Lung (tissue), 17 donors: ENCODE measurements at places on chromosomes 1 and 21. TPM values are rescaled to one million over a fixed set of nuclear protein-coding genes. Genes with fewer than 3 reads are reported as not detected.

- no peaks in the 10 kb centered on the region for H3K27me3 ChIP-seq
- peaks cover 7% of the 10 kb centered on the region for H3K36me3 ChIP-seq
- no peak overlapping the region for H3K4me3 ChIP-seq
- no peak overlapping the region for H3K27ac ChIP-seq
- H3K4me1 ChIP-seq = peaks cover 20% of the 10 kb centered on the region
Observed at GRCh38 chr1:112628516-112628915, 8.9 kb downstream of the CAPZA1 start.

TRAF3IP3 gene
- 6.9 TPM for total RNA-seq

GRCh38 chr1:84780000-84780716, 89.9 kb upstream of the SSX2IP start:
- no peaks in the 10 kb centered on the region for H3K4me1 ChIP-seq
- no peaks in the 10 kb centered on the region for H3K36me3 ChIP-seq
- no peak for DNase-seq
- no peak overlapping the region for H3K27ac ChIP-seq
- H3K4me3 ChIP-seq = no peak overlapping the region
- no peaks in the 10 kb centered on the region for H3K27me3 ChIP-seq

HES4 gene
- total RNA-seq = 13.5 TPM

FNBP1L gene
- 31.7 TPM for total RNA-seq

OXCT2 gene
- total RNA-seq = 0.95 TPM

DNA sequence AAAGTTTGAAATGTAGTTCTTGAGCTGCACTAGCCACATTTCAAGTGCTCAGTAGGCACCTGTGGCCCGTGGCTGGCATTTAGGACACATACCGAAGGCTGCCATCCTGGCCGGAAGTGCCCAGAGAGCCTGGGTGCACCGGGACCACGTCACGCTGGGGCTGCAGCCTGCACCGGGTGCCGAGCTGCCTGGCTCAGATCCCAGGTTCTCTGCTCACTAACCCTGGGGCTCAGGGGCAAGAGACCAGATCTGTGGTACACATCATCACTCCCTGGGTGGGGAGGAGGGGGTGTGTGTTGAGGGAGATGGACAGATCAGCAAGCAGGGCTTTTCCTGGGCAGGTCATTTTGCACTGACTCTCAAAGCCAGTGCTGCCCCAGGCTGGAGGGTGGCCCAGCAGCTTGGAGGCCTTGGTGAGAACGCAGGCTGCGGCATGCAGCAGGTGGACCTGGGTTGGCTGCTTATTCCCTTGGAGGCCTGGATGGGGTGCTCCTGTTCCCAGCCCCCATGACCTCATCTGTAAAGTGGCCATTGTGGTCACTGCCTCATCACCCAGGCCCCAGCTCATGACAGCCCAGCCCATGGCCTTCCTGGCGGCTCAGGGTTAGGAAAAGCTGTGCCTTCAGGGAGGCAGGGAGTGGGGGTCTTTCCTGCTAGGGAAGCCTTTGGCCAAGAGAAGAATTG, 23.6 kb downstream of the TMEM201 start:
- no peak overlapping the region for H3K27ac ChIP-seq
- no peak for DNase-seq
- H3K4me1 ChIP-seq = no peaks in the 10 kb centered on the region
- peaks cover 46% of the 10 kb centered on the region for H3K36me3 ChIP-seq
- no peaks in the 10 kb centered on the region for H3K27me3 ChIP-seq
- H3K4me3 ChIP-seq = no peak overlapping the region

DNA sequence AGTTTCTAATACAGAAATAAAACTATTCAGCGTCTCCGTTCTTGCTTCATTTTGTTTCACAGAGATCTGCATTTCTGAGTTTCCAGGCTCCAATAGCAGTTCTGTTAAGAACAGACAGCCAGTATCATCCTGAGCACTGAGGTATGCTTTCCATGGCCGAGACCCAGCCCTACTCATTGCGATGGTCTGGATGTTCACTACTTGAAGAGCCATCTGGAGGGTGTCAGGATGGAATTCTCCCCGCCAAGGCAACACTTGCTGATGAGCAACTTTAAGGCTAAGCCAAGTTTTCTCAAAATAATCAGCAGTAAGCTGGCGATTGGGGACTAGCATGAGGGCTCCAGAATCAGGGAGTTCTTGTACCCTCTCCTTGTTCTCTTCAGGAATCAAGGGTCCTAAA, 7.7 kb upstream of the BCL2L15 start:
- no peaks in the 10 kb centered on the region for H3K27me3 ChIP-seq
- H3K4me1 ChIP-seq = no peaks in the 10 kb centered on the region
- DNase-seq = no peak
- H3K36me3 ChIP-seq = peaks cover 21% of the 10 kb centered on the region
- no peak overlapping the region for H3K27ac ChIP-seq
- no peak overlapping the region for H3K4me3 ChIP-seq

GRCh38 chr1:98813738-98814309, 152.3 kb downstream of the SNX7 start:
- no peak for DNase-seq
- no peaks in the 10 kb centered on the region for H3K4me1 ChIP-seq
- no peak overlapping the region for H3K4me3 ChIP-seq
- no peak overlapping the region for H3K27ac ChIP-seq
- no peaks in the 10 kb centered on the region for H3K36me3 ChIP-seq
- H3K27me3 ChIP-seq = no peaks in the 10 kb centered on the region

DNA sequence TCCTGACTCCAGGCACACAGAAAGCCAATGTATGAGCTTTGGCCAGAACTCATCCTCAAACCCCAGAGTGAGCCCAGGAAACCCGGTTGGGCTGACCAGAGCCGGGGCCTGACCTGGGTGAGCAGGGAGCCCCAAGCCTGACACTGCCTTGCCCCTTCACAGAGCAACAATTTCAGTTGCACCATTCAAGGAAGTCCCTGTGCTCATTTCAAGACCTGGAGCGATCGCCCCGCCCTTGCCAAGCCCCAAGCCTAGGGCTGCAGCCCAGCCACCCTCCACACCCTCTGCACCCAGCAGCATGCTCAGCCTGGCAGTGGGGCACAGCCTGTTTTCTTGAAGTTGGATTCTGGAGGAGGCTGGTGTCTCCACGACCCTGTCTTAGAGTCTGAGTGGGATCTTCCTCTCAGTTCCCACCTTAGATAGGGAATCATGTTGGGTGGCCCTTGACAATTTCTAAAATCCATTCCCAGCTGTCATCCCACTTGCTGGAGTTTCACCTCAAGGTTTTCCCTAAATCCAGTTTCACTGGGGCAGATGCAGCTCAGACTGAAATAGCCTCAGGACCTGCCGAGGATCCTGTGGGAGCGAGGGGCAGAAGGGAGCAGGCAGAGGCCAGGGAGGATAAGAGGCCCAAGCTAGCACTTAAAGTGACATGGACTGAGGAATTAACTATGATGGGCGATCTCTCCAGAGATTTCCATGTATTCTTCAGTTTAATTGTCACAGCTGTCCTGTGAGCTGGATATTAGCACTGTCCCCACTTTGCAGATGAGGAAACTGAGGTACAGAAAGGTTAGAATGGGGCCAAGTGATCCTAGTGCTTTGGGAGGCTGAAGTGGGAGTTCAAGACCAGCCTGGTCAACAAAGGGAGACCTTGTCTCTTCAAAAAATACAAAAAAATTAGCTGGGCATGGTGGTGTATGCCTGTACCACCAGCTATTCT, 2.5 kb downstream of the NBL1 start:
- peaks cover 7% of the 10 kb centered on the region for H3K4me1 ChIP-seq
- H3K27me3 ChIP-seq = no peaks in the 10 kb centered on the region
- H3K4me3 ChIP-seq = no peak overlapping the region
- H3K36me3 ChIP-seq = no peaks in the 10 kb centered on the region

DNA sequence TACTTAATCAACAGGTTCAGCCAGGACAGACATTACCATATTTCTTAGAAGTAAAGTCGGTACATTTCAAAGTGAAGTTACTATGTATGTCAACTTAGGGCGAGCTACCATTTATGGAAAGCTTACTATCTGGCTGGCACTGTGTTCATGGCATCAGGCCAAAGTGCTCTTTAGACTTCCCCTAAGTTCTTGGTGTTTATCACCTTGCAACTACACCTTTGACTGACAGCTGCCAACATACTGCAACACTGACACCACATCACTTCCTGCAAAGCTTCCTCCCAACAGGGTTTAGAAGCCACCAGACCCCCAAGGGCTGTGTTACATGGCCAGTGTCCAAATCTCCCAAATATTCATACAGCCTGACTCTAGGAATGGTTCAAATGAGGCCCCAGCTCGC, 61.0 kb downstream of the TIAM1 start:
- DNase-seq = no peak
- H3K27me3 ChIP-seq = no peaks in the 10 kb centered on the region
- H3K4me1 ChIP-seq = no peaks in the 10 kb centered on the region
- no peak overlapping the region for H3K27ac ChIP-seq

SLC45A1 gene
- total RNA-seq = 1.6 TPM
